Adipocyte (in vitro differentiated cells): ENCODE measurements at places on chromosomes 11 and 22.

- peak; percentile 65 for DNase-seq
Measured at GRCh38 chr11:23604966-23605365, 744.7 kb upstream of the CCDC179 start.

GRCh38 chr11:115471367-115471766, 32.8 kb downstream of the CADM1 start:
- no peak for DNase-seq

- DNase-seq: no peak
Measured at GRCh38 chr11:69558519-69558941, 77.1 kb downstream of the LINC01488 start.

DNA sequence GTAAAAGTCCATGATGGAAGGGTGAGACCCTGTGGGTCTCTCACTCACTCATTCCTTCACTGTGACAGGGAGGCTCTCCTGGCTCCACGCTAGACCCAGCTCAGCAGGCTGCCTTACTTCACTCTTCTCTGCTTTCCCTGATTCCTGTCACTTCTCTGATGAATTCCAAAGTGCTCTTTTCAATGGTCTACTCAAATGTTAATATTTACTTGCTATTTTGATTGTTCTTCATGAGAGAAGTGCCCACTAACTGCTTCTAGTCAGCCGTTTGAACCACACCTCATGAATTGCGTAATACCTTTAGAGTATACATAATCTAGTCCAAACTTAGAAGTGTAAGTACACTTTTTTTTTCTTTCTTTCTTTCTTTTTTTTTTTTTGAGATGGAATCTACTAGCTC, 1350.2 kb upstream of the RAG2 start:
- DNase-seq: no peak

- no peak for DNase-seq
Measured at GRCh38 chr11:115238086-115238485, 266.1 kb downstream of the CADM1 start.

GRCh38 chr11:118980191-118980881, 8.8 kb downstream of the FOXR1 start:
- DNase-seq: no peak

GRCh38 chr11:115324581-115325432, 179.4 kb downstream of the CADM1 start:
- peak; percentile 77 for DNase-seq

- DNase-seq: no peak
Measured at GRCh38 chr22:20853236-20853660, 5.4 kb downstream of the PI4KA start.

GRCh38 chr11:26704249-26704648, 17.6 kb downstream of the SLC5A12 start:
- peak; percentile 11 for DNase-seq
